ENCODE measurements at places on chromosomes 16 and 17. TPM values are rescaled to one million over a fixed set of nuclear protein-coding genes. Genes with fewer than 3 reads are reported as not detected.
A peak's percentile ranks its signal among the peaks of the same experiment; 100 is the strongest.

- no peak for DNase-seq
Measured at GRCh38 chr17:34234616-34235015, 20.5 kb upstream of the CCL2 start.

- DNase-seq = no peak
Measured at GRCh38 chr16:48629016-48629415, 19.0 kb upstream of the N4BP1 start.

GRCh38 chr17:41695954-41696757 lies 7.5 kb downstream of the EIF1 start:
- no peak for DNase-seq

DNA sequence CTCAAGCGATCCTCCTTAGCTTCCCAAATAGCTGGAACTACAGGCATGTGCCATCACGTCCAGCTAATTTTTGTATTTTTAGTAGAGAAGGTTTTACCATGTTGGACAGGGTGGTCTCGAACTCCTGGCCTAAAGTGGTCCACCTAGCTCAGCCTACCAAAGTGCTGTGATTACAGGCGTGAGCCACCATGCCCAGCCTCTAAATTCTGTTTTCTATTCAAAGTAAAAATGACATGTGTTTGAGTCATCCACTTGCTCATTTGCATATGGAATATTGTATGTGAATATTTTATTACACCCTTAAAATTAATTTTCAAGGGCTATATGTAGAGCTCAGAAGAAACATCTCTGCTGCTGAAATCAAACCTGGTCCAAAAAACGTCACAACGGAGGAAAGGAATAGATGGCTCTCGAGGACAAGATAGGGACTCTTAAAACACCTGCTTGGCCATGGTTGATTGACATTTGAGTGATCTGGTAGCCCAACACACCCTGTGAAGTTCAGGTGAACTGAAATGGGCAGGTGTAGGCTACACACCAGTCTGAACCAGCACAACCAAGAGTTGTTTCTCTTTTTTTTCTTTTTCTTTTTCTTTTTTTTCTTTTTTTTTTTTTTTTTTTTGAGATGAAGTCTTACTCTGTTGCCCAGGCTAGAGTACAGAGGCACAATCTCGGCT lies 51.1 kb downstream of the SF3B3 start:
- DNase-seq = no peak

DNA sequence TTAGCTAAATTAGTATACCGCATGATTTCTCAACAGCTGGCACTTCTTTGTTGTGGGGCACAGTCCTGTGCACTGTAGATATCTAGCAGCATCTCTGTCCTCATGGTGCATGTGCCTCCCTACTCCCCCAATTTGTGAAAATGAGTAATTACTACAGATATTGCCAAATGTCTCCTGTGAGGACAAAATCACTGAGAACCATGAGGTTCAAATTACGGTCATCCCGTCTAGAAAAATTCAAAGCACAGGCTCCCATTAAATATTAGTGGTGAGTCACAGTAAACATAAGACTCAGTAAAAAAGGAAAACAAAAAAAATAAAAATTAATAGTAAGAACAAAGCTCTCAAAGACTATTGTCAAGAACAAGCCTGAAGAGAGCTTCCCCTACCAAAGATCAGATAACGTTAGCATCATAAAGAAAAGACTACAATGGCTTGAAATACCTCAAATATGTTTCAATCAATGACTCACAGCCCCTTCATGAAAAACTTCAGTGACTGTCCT lies 57.8 kb downstream of the STH start:
- peak; percentile 55 for DNase-seq

- DNase-seq = no peak
Measured at GRCh38 chr17:73474370-73474988, 162.7 kb upstream of the CDC42EP4 start.

DNA sequence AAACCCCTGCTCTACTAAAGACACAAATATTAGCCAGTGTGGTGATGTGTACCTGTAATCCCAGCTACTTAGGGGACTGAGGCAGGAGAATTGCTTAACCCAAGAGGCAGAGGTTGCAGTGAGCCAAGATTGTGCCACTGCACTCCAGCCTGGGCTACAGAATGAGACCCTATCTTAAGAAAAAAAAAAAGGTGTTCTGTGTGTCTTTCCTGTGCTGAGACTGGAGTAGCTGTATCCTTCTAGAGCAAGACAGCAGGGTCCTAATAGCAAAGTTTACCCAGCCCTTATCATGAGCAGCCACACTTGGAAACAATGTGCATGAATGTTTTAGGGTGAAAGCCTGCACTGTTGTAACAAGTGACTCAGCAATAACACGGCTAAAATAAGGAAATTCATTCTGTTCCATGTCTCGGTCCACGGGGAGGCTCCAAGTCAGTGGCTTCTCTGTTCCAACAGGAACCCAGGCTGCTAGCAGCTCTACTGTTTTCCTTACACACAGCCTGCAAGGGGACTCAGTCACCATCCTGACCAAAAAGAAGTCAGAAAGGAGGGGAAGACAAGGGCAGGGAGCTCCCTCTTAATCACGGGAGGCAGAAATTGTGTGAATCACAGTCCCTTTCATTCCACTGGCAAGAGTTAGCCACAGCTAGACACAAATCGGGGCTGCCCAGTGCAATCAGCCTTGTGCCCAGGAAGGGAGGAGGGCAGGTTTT lies 7.1 kb upstream of the SLC5A11 start:
- no peak for DNase-seq

- DNase-seq = no peak
Measured at GRCh38 chr17:43438626-43439025, 39.8 kb downstream of the ARL4D start.

- no peak for DNase-seq
Measured at GRCh38 chr17:82863941-82864712, 24.3 kb upstream of the ZNF750 start.

- no peak for DNase-seq
Measured at GRCh38 chr17:74244548-74244947, 29.5 kb upstream of the DNAI2 start.

- DNase-seq = no peak
Measured at GRCh38 chr16:53884748-53885147, 180.8 kb downstream of the FTO start.

DNA sequence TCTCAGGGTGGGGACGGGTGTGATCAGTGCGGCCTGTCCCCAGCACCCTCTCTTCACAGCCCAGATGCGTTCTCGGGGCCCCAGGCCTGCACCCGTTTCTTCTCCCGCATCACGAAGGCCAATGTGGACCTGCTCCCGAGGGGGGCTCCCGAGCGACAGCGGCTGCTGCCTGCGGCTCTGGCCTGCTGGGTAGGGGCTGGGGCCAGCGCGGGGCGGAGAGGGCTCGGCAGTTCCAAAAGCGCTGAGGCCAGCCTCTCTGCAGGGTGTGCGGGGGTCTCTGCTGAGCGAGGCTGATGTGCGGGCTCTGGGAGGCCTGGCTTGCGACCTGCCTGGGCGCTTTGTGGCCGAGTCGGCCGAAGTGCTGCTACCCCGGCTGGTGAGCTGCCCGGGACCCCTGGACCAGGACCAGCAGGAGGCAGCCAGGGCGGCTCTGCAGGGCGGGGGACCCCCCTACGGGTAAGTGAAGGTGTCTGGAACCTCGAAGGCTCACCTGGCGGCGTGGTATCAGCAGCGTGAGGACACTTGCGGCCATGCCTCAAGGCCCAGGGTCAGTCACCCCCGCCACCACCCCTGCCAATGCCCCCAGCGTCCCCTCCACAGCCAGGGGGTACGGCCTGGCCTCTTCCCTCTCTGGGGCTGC lies 4.4 kb downstream of the MSLN start:
- no peak for DNase-seq

- no peak for DNase-seq
Measured at GRCh38 chr17:17117923-17118322, 75.7 kb downstream of the MPRIP start.

DNA sequence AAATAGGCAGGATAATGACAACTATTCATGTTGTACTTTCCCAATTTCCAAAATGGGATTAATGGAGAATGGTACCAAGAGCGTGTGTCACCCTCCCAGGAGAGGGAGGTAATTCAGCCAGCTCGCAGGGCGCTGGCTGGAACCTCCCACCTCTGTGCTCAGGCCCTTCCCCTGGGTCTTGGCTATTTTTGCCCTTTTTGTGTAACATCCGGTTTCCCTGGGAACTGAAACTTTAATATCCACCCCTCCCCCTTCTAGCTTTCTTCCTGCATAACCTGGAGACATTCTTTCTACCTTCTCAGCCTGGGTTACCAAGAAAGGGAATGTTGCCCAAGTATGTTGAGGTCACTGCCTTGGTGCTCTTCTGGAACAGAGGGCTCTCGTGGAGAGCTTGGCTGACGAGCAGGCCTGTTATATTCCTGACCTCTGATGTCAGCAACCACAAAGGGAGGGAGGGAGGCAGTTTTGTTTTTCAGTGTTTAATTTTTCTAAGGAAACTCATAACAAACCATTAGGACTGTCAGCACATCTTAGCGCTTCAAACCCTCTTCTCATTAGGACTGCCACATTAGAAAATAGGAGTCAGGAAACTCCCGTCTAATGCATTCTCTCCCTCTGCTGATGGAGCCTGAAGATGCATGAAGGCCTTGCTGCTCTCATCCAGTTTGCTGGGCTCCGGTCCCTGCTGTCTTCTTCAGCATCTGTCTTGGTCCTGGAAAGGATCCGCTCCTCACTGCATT lies 25.6 kb downstream of the ITGB3 start:
- DNase-seq = peak; percentile 90

DNA sequence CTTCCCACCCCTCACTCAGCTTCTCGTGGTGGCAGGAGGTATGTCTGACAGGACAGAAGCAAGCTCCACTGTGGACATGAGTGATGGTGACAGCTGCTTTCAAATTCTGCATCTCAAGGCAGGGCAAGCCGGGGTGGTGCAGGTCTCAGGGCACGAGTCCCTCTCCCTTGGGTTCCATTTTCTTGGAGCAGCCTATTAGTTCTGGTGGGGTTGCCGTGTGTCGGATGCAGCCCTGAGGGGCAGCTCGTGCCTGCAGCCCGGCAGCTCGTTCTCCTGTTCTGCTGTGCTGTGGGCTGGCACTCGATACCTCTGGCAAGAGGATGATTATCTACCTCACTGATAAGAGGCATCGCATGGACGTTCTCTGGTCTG lies 16.5 kb upstream of the CLEC18C start:
- DNase-seq = no peak

- no peak for DNase-seq
Measured at GRCh38 chr17:79739148-79740062, 8.7 kb downstream of the ENPP7 start.

DNA sequence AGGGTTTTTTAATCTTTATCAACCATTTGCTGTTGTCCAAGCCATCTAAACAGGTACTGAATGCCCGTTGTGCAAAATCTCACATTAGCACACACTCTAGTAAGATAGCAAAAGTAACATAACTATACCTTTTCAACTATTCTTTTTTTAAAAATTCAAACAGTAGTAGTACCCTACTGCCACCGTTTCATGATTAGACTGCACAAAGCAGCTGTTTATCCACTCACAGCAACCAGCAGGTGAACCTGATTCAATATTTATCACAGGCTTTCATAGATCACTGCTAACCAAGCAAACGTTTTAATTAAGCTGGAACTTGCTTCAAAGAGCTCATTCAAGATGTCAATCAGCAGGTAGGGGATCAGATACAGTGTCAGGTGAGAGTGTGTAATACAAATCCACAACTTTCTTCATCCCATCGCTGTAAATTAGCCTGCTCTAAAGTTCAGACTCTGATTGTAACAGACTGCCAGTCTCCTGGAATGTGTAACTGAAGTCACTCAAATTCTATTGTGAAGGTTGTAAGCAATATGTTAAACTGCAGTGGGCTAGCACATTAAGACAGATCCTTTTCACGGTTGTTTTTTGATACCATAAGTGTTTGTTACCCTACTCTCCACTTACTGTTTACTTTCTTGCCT lies 47.3 kb downstream of the BRIP1 start:
- DNase-seq = no peak

GRCh38 chr17:64304551-64304950 lies 41.5 kb upstream of the TEX2 start:
- no peak for DNase-seq

DNA sequence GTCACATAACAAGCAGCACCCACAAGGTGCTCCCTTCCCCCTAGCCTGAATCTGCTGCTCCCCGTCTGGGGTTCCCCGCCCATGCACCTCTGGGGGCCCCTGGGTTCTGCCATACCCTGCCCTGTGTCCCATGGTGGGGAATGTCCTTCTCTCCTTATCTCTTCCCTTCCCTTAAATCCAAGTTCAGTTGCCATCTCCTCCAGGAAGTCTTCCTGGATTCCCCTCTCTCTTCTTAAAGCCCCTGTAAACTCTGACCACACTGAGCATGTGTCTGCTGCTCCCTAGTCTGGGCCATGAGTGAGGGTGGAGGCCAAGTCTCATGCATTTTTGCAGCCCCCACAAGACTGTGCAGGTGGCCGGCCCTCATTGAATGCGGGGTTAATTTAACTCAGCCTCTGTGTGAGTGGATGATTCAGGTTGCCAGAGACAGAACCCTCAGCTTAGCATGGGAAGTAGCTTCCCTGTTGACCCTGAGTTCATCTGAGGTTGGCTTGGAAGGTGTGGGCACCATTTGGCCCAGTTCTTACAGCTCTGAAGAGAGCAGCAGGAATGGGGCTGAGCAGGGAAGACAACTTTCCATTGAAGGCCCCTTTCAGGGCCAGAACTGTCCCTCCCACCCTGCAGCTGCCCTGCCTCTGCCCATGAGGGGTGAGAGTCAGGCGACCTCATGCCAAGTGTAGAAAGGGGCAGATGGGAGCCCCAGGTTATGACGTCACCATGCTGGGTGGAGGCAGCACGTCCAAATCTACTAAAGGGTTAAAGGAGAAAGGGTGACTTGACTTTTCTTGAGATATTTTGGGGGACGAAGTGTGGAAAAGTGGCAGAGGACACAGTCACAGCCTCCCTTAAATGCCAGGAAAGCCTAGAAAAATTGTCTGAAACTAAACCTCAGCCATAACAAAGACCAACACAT lies at the start of gene STH:
Gene STH, plus strand, starts transcription at position 264 of the 913 bp plus-strand sequence. Its CDS starts 30 bp downstream, at position 294.
- no peak for DNase-seq

GRCh38 chr17:81840826-81841778 lies 6.3 kb upstream of the PPP1R27 start:
- no peak for DNase-seq

GRCh38 chr16:48498769-48499631 lies 111.0 kb downstream of the N4BP1 start:
- no peak for DNase-seq

OTOP2 gene
- not detected for total RNA-seq

ITGAL gene
- not detected for total RNA-seq

HSF4 gene
- 4.8 TPM for total RNA-seq

CRYBA1 gene
- total RNA-seq = not detected

EIF3C gene
- total RNA-seq = 164 TPM

ACSM2A gene
- total RNA-seq = not detected

TBC1D3G gene
- total RNA-seq = not detected

CDH16 gene
- total RNA-seq = not detected

VTN gene
- total RNA-seq = not detected

ADAD2 gene
- 0.06 TPM for total RNA-seq

CHD9NB gene
- 2.7 TPM for total RNA-seq

CBFB gene
- 52.3 TPM for total RNA-seq

WNT9B gene
- not detected for total RNA-seq

TBC1D3B gene
- 1.3 TPM for total RNA-seq

KCNH6 gene
- total RNA-seq = not detected

PRSS36 gene
- total RNA-seq = not detected

ENO3 gene
- total RNA-seq = 0.15 TPM

ITGB3 gene
- total RNA-seq = 111 TPM

OR1F1 gene
- not detected for total RNA-seq

TRPV3 gene
- 0.06 TPM for total RNA-seq

All from glomerular endothelial cell (primary cell).